ENCODE measurements at places on chromosomes 5 and 9.

GRCh38 chr5:133425222-133425621, 187.1 kb downstream of the FSTL4 start:
- no peak for DNase-seq

DNA sequence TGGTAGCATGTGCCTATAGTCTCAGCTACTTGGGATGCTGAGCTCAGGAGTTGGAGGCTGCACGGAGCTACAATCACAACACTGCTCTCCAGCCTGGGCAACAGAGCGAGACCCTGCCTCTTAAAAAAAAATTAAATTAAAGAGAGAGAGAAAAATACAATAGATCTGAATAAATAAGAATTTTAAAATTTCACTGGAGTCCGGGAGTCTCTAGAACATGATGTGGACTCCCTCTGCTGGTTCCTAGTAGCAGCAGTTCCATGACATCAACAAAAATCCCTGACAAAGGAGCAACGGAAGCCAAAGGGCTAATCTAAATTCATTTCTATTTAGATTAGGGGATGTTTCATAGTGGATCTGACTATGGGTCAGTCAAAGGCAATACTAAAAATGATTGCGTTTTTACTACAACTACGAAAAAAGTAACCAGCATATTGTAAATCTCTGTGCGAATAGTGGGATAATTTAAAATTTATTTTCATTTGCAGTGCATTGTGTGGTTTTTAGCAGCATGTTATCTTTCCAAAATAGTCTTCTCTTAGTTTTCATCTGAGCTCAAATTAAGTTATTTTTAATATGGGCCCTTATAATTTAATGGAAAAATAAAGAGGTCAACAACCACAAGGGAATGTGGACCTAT, 6.7 kb downstream of the INIP start:
- DNase-seq: no peak

DNA sequence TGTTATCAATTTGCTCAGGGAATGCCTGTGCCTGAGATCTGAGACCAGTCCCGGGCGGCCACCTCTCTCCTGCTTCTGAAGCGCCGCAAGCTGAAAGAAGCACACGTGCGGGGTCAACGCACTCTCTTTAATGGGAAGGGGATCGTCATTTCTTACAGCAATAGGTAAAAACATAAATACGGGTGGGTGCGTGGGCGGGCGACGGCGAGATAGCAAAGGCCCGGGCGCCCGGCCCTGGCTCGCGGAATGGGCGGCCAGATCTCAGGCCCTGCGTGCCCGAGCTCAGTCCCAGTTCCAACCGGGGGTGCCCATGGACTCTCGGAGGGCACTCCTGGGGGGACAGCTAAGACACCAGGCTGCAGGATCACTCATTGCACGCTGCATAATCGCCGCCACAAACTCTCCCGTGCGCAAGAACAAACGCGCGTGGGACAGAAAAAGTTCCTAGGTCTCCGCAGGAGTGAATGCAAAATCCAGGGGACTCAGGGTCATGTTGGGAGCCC, 3.0 kb downstream of the NKX2-5 start:
- no peak for DNase-seq

GRCh38 chr5:173752653-173753052, 135.5 kb upstream of the CPEB4 start:
- DNase-seq: no peak

DNA sequence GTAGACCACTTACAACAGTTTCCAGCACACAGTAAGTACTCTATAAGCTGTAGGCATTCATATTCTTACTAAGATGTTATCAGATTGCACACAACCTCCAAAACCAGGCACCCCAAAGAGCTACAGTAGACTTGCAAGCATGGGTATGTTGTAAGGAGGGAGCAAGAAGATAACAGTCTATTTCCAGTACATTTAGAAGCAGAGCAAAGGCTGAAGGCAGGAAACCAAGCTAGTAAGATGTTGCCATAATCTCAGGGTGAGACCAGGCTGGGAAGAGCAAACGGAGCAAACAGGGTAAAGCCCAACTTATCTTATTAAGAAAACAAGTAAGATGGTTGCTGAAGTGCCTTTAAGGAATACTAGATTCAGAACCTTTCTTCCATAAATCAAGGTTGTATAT, 161.1 kb downstream of the GLIS3 start:
- DNase-seq: no peak

DNA sequence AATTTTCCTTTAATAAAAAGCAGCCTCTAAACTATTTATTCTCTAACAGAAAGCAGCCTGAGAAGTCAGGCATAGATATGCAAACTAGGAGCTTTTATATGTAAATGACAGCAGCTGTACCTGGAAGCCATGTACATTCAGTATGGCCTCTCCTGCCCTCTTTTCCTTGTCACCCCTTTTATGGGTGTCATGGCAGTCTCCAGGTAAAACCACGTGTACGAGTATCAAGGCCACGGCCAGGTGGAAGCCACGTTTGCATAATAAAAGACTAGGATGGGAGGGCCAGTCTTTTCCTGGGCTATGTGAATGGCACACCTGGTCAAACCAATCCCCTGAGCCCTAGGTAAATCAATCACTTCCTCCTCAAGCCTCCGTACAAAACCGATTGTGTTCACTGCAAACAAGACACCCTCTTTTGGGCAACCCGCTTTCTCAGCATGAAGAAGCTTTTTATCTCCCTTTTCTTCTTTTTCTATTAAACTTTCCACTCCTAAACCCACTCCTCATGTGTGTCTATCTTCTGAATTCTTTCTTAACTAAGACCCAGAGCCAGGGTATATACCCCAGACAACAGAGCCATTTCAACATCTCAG, 419.5 kb upstream of the CTNND2 start:
- no peak for DNase-seq

- peak; percentile 82 for DNase-seq
Observed at GRCh38 chr5:98771382-98772109, 1.9 kb upstream of the RGMB start.

DNA sequence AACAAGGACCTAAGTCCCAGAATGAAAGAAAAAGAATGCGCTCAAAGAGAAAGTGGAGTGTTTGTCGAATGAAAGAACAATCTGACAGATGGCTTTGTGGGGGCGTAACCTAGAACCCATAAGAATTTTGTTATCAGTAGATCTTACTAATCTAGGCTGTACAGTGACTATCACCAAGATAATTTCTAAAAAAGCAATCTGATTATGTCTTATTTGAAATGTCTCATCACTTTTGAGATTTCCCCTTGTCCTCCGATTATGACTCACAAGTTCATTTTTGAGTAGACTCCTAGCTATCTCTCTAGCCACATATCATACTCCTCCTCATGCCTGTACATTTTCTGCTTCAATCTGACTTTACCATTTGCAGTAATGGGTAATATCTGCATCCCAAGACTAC, 135.6 kb upstream of the SMARCA2 start:
- DNase-seq: no peak

DNA sequence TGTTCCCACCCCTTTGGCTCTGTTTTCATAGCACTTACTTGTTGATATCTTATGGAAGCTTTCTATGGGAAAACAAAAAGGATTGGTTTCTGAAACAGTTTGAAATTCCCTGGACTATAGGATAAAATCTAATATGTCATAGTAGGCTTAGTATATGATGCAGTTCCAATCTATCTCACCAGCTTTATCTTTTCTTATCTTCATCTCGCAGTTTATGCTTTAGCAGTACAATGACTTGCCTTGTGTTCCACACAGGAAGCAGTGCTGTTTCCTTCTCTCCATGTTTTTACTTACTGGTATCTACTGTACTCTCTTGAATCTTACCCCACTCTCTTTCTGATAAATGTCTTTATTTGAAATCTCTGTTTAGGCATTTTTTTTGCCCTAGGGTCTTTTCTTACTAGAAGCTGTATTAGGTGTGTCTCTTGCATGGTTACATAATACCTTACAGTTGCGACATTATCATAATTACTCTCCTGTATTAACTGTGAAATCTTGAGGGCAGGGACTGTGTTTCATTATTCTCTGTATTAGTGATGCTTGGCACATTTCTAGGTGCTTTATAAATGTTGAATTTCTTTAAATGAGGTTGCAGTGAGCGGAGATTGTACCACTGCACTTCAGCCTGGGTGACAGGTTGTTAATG, 76.3 kb downstream of the FOCAD start:
- no peak for DNase-seq

DNA sequence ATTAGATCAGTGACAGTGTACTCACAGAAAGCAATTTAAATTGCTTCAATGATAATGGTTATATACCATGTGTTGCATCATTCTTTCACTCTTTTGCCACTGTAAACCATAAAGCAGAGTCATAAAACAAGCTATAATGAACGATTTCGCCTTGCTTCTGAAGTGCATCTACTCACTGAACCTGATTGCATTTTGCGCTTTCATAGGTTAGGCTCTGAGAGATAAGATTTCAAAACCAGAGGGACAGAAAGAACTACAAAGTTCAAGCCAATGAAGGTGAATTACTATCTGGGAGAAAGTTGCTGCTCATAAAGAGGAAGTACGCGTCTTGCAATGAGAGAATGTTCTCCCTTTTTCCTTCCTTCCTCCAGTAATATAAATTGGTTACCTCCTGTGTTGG, 412.7 kb downstream of the CETN3 start:
- no peak for DNase-seq

- DNase-seq: peak; percentile 94
Observed at GRCh38 chr5:159209438-159210209, at the start of gene RNF145. TSS of gene RNF145 (minus strand) at chr5:159209553. CDS start at chr5:159203617, 5,936 bp downstream.

DNA sequence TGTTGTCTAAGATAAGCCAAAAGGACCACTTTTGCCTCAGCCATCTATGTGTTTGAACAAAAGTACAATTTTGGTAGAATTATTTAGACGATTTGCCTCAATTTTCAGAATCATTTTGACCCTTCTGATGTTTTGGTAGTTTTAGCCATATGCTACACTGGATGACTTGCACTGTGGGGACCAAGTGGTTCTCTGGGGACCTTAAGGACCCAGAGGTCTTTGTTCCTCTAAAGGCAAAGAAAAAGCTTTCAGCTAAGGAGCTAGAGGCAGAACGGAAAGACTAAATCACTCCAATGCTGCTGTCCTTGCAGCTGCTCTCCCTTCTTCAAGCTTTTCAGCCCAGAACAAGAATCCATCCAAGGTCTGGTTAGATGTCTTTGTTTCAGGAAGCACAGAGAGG, 51.0 kb upstream of the APC start:
- no peak for DNase-seq

GRCh38 chr5:2096887-2097505, 214.3 kb upstream of the IRX4 start:
- DNase-seq: no peak

- no peak for DNase-seq
Observed at GRCh38 chr9:133906218-133906617, 85.9 kb downstream of the VAV2 start.

DNA sequence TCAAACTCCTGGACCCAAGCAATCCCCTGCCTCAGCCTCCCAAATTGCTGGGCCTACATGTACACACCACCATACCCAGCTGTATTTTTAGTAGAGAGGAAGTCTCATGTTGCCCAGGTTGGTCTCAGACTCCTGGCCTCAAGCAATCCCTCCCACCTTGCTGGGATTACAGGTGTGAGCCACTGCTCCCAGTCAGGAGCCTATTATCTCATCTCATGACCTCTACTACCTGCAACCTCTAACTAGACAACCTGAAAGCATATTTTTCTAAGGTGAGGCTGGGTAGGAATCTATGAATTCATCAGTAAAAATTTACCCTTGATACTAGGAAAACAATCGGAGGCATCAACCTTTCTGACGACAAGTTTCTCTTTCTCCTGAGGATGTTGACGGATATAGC, 10.0 kb downstream of the FAM13B start:
- no peak for DNase-seq

Data from CD4-positive, alpha-beta T cell treated with Interleukin-12 subunit alpha and Interleukin-12 subunit beta, for 1 hour (primary cell).